Activated CD8-positive, alpha-beta memory T cell treated with anti-CD3 and anti-CD28 coated beads for 1 hour (primary cell): ENCODE measurements at places on chromosomes 12 and 14.

DNA sequence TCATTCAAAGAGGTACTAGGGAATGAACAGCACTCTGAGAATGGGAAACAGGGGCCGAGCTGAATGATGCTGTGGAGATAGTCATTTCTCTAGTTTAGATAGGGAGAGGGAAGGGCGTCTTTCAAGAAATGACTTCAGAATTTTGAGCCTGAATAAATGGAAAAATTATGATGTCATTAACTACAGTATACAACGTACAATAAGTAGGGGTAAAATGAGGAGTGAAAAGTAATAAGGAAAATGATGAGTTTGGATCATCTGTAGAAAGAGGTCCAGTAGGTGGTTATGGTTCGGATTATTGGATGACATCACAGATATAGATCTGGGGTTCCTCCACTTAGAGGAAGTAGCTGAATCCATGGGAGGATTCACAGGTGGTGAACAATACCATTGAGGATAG, 960.0 kb downstream of the DIO2 start:
- no peak for DNase-seq

GRCh38 chr12:47343684-47344567, 264.2 kb upstream of the AMIGO2 start:
- DNase-seq: no peak

DNA sequence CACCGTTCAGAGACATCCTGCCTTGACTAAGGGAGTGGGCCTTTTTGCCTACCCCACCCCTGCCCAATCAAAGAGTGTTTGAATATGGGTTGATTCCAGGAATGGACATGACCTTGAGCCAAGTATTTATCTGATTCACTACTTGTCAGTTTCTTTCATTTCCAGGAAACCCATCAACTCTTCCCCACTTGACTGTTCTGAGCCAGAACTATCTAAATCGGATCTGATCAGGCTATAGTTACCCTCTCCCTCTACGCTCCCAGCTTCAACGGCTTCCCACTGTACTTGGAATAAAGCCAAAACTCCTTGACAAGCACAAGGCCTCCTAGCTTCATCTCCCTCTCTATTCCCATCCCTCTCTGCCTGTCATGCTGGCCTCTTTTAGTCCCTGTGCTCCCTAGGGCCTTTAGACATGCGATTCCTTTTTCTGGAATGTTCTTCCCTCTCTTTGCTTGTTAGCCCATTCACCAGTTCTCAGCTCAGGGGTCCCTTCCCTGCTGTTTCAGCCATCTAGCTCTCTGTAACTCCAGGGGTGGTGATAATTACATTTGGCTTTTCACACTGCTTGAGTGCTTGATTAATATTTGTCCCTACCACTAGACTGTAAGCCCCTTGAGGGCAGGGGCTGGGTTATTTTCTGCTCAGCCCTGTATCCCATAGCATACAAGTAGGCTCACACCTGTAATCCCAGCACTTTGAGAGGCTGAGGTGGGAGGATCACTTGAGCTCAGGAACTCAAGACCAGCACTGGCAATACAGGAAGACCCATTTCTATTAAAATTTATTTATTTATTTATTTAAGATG, 5.5 kb upstream of the ITPK1 start:
- DNase-seq: no peak

DNA sequence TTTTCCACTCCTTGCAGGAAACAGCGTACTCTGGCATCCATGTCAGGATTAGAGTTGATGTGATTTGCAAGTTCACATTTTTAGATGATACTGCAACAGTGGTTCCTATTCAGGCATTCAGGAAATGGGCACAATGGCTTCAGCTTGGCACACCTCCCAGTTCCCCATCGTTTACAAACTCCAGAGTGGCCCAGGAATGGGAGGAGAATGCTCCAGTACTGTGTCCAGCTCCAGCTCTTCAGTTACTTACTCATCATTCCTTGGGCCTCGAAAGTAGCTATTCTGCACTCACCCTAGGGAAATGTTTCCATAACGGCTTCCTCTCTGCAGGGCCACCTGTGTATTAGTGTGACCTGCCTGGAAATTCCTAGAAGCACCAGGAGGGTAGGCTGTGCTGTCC, 239.7 kb upstream of the RGS6 start:
- no peak for DNase-seq

GRCh38 chr14:40218282-40218941, 786.2 kb upstream of the FBXO33 start:
- DNase-seq: no peak

DNA sequence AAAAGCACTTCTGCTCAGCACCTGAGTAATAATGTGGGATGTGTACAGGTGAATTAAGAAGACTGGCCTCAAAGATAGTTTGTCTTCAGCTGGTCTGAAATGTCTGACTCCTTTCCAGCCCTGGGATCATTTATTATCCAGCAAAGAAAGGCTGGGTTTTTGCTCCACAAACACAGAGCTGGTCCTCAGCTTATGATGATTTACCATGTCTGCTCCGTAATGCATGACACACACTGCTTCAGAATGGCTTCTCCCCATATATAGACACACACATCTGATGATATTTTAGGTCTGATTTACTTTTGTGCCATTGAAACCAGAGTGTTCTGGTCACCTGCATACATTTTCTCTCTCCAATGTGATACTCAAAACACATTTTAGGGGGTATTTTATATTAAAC, 225.0 kb downstream of the SLC25A21 start:
- no peak for DNase-seq

- no peak for DNase-seq
These were observed 212.4 kb downstream of the EGLN3 start for GRCh38 chr14:33738491-33738890.

- no peak for DNase-seq
These were observed 66.3 kb downstream of the TBX5 start for GRCh38 chr12:114339626-114340025.
